ENCODE measurements at places on chromosomes 11 and 22.

DNA sequence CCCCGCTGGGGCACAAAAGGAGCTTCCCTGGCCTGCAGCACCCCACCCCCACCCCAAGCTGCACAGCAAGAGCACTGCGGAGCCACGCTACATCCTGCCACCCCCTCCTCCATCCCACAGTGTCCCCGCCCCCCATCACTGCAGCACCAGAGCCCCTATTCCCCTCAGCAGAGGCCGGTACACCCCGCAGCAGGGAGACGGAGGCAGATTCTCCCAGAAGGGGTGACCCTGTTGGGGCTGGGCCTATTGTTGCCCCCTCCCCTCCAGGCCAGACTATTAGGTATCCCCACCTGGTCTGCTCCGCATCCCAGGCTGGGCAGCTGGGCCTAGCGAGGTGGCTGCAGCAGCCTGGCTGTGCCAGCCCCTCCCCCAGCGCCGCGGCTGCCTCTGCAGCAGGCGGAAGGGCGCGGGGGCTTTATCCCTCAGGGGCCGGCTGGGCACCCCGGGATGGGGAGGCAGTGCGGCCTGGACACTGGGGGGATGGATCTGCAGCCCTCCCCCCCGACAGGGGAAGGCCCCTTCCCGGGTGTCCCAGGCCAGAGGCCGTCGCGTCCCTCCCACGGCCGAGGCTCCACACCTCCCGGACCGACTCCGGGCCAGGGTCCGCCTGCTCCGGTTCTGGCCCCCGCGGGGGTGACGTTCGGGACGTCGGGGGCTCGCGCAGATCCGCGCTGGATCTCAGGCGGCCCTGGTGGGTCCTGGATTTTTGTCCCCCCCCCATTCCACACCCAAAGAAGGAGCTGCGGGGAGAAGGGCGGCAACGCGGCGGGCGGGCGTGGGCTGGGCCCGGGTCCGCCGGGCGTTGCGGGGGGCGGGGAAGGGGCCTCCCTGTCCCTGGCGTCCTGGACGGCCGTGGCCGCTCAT, 943 bp downstream of the DUSP8 start:
- DNase-seq: no peak

- DNase-seq: no peak
These were observed 94.9 kb downstream of the FAR1 start for GRCh38 chr11:13763341-13763740.

- DNase-seq: no peak
These were observed 134.6 kb upstream of the TRPC6 start for GRCh38 chr11:101718402-101718801.

DNA sequence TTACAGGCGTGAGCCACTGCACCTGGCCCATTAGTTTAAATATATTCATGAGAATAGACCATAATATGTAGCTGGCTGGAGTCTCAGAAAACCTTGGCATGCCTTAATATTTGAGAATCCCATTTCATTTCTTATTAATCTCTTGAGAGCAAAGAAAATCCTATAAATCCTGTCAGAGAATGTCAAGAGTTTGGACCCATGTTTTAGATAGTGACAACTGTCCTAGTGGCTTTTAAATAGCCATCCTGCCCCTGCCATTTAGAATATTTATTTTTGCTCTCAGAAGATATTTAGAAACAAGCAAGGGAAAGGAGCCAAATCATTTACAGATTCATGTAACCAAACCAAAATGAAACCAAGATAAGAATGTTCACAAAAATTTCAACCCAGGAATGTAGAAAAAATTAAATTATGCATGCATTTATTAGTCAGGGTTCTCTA, 107.2 kb downstream of the SWAP70 start:
- no peak for DNase-seq

- DNase-seq: no peak
These were observed 3.4 kb upstream of the NHERF4 start for GRCh38 chr11:119181677-119182412.

- no peak for DNase-seq
These were observed 18.4 kb upstream of the ST3GAL4 start for GRCh38 chr11:126337126-126337473.

GRCh38 chr11:76169473-76169896, 36.8 kb downstream of the WNT11 start:
- DNase-seq: no peak

GRCh38 chr22:20011123-20011992, 5.3 kb downstream of the ARVCF start:
- no peak for DNase-seq

DNA sequence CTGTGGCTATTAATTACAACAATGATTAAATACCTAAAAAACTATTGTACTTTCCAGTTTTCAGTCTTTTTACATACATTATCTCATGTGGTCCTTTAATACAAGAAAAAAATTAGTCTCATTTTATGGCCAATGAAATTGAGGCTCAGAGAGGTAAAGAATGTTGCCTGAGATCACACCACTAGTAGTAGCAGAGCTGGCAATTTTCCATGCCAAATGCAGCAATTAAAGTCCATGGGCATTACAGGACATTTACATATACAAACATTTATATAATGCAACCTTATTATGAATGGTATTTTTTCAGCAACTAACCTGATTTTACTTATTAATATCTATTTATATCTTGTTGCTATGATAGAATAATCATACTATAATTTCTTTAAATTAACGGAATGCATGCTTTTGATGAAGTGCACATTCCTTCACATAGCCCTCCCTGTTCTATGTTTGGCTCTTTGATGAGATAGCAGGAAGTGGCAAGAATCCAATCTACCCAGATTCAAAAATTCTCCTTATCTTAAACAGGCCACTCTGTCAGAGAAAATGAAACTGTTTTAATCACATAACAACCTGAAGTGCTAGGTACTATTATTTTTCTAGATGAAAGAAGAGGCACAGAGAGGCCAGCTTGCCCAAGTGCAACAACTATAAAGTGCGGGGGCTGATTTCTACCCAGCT, 120.9 kb upstream of the LDLRAD3 start:
- no peak for DNase-seq

Data from SW 1271 (cell line).